RKO (cell line): ENCODE measurements at places on chromosomes 13 and 19.

DNA sequence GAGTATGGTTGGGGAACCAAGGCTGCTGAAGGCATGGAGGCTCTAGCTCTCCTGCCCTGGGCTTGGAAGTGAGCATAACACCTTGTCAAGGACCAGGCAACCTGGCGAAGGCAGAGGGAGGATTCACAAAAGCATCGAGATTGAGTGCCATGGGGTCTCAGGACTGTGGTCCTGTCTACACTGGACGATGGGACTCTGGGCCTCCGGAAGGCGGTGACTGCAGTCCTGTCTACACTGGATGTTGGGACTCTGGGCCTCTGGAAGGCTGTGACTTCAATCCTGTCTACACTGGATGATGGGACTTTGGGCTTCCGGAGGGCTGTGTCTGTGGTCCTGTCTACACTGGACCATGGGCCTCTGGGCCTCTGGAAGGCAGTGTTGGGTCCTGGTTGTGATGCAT lies 290.4 kb downstream of the TEX29 start:
- no peak for DNase-seq

- DNase-seq, result no peak
Measured at GRCh38 chr13:41654796-41655195, 197.4 kb downstream of the RGCC start.

GRCh38 chr13:113090806-113091205 lies 14.8 kb upstream of the F7 start:
- no peak for DNase-seq

DNA sequence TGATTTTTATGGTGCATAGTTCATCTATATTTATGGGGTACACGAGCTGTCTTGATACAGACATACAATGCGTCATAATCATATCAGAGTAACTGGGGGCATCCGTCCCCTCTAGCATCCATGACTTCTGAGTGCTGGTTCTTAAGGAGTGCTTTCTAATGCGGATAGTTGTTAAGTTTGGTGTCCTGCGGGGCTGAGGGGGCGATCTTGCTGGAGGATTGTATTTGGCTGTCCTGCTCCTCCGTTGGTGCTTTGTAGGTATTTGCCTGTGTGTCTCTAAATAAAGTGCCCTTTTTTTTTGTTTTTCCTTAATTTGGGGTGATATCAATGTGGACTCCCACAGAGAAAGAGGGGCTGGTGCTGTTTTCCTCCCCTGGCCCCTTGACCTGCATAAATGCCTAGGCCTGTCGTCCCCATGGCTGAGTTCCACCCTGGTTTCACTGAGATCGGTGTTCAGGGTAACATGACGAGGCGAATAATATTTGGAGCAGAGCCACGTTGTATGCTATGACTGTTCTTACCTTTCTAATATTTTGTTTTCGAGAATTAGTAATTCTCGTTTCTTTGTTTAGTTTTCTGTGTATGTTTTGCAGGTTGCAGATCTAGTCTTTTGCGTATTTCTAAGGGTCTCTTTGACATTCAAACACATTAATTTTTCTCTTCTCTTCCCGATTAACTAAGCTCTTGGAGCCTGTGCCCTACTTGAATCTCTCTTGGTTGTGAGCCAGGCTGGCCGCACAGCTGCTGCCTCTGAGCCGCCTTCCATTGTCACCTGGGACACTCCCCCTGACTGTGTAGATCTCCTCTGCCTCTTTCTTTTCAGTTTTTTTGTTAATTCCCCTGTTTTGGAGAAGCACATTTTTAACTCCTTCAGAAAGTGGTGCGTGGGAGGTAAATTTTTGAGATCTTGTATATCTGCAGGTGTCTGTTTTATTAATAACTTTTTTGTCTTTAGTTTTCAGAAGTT lies 100.3 kb downstream of the ARHGEF7 start:
- no peak for DNase-seq

DNA sequence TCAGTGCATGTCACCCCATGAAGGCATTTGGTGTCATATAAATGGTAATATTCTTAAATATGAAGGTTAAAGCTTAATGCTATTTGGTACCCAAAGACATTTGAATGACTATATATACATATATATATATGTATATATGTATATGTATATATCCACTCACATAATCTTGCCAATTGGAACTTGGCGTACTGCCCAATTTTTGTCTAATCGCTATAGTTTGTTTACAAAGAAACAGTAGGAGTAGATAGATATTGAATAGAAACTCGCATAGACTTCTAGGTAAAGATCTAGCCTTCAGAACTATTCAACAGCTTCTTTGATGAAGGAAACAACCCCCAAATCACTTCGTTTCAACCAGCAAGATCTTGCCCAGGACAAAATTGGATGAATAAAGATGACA lies 24.1 kb downstream of the KLF5 start:
- no peak for DNase-seq

DNA sequence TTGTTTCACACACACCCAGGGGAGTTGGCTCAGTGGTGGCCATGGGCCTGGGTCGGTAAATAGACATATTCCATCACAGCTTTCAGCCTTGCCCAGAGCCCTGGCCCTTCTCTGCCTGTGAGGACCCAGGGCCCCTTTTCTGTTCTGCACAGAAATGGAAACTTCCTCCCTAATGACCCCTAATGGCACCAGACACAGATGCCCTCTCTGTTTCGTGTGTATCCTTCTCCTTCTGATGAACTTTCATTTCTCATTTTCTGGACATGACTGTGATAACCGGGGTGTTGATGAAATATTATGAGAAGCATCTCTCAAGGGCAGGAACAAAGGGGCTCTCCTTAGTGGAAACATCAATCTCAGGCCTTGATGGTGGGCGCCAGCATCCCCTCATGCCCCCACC lies 12.8 kb downstream of the LILRA1 start:
- no peak for DNase-seq

DNA sequence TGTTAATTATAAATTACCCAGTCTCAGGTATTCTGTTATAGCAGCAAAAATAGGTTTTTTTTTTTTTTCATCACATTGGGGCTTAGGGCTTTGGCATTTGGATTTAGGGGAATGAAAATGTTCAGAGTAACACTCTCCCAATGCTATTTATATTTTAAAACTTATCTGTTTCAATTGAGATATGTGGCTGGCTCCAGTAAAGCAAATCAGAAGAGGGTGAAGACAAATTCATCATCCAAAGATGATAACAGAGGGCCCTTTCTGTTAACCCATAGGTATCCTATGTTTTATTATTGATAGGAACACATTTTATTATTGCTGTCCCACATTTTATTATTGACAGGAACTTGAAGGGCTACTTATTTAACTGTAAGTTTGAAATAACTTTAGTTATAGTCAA lies 20.5 kb upstream of the TNFRSF19 start:
- DNase-seq, result no peak

DNA sequence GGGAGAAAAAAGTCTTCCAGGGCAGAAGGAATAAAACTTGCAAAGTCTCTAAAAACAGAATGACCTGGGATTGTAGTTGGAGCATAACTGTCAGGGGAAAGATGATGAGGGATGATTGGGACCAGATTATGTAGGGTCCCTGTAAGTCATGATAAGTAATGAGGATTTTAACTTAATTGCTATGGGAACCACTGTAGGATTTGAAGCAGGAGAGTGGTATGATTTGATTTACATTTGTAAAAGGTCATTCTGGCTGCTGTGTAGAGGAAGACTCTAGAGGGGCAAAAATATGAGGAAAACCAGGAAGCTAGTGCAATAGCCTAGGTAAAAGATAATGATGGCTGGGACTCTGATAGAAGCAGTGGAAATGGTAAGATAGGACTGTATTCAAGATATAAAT lies 900.2 kb downstream of the DIAPH3 start:
- no peak for DNase-seq

DNA sequence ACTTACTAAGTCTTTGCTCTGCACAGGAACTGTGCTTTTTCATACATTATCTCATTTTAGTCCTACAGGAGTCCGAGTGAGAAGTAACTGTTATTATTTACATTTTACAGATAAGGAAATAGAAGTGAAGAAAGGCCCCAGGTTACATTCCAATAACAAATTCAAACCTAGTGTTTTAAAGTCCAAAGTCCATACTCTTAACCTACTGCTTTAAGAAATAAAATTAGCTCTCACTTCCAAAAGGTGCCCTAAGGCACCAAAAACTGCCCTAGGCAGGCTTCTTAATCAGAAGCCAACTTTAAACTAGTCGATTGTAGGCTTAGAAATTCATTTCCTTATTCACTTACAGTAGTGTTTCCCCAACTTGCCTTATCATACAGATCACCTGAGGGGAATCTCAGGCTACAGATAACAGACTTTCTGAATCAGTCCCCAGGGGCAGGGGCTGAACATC lies 555.9 kb downstream of the DIAPH3 start:
- DNase-seq, result no peak
